ENCODE measurements at places on chromosomes 3 and 15.
A peak's percentile ranks its signal among the peaks of the same experiment; 100 is the strongest.

GRCh38 chr15:77015646-77016320 is 20.9 kb downstream of the PSTPIP1 start:
- DNase-seq = no peak

DNA sequence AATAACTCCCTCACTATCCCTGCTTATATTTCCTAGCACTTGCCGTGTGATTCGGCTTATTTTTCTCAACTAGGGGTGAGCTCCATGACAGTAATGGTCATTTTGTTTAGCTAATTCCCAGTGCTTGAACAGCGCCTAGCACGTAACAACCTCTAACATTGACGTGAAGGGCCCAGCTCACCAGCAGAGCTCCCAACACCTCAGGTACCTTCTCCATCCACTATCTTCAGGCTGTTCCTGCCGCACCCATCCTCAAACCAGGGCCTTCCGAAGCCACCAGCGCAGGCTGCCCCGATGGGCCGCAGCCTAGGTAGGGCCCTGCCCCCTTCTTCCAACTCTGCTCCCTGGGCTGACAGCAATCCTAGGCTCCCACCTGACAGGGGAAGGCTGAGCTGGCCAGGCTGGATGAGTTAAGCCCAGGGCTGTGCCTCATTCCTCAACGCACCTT is 751 bp upstream of the RPS17 start:
- DNase-seq = peak; percentile 14

DNA sequence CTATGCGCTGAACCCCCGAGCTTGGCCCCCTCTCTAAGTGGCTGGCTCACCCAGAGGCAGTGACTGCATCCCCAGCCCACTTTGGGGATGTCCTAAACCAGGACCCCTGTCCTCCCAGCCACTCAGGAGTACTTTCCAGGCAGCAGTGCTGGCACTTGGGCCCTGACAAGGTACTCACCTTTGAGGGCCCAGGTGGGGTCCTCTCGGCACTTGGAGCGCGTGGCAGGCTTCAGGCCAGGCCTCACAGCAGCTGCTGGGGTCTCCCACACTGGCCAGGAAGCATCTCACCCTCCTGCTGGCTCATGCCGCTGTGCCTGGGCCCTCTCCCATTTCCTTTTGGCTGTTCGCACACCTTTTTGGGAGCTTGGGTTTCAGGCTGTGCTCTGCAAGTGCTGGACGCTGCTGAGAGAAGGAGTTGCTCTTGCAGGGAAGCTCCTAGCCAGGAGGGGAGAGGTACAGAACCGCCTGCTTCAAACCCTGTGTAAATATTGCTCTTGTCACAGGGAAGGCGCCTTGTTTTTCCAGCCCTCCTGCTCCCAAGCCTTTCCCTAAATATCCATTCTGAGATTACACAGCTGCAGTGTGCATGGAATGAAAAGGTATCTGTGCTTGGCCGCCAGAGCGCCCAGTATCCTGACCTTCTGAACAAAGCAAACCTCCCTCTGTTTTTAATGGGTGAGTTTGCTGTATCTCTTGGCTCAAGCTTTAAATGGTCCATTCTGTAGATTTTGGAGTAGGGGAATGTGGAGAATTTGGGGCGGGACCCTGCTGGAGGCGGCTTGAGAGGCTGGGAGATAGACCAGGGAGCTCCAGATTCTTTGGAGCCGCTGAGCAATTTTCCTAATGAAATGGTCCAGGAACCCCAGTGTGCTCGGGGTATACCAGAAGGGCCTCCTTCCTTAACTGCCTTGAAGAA is 45.6 kb downstream of the DNASE1L3 start:
- DNase-seq = peak; percentile 78

DNA sequence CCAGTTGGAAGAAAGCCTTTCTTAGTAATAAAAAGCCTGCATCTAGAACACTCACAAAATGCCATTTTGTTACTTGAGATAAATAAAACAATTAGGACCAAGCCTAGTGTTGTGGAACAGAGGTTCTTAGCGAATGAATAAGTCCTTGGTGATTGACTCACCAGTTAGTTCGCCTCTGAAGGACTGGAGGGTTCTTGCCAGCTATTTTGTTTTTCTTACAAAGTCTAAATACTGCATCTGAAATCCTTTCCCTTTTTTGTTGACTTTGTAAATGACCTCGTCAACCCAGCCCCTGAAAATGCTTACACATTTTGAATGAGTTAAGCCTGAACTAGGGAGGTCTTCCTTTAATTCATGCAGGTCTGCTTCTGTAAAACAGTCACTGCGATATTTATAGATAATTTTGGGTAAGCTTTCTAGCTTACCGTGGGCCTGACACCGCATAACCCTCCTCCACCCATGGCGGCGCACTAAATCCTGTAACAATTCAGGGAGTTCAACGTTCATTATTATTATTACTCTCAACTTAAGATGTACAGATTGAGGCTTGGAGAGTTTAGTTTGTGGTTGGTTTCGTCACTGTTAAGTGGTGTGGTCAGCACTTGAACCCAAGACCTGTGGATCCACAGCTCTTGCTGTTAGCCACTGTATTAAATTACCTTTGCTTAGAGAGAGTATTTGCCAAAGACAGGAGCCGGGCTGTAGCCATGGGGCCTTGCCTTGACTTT is 45.0 kb upstream of the SACM1L start:
- DNase-seq = peak; percentile 79

GRCh38 chr3:113247675-113248458 is 36.5 kb downstream of the BOC start:
- DNase-seq = no peak

GRCh38 chr3:123627673-123628670 is 43.1 kb upstream of the HACD2 start:
- DNase-seq = no peak

GRCh38 chr3:176789281-176789705 is 408.0 kb downstream of the TBL1XR1 start:
- peak; percentile 12 for DNase-seq

DNA sequence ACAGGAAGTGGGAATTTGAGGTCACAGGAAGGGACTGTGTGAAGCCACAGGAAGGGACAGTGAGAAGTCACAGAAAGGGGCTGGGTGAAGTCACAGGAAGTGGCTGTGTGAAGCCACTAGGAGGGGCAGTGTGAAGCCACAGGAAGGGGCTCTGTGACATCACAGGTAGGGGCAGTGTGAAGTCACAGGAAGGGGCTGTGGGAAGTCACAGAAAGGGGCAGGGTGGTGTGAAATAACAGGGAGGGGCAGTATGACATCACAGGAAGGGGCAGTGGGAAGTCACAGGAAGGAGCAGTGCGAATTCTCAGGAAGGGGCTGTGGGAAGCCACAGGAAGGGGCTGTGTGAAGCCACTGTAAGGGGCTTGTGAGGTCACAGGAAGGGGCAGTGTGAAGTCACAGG is 35.8 kb downstream of the GASK1A start:
- no peak for DNase-seq

GRCh38 chr15:60908888-60909287 is 320.2 kb downstream of the RORA start:
- DNase-seq = no peak

DNA sequence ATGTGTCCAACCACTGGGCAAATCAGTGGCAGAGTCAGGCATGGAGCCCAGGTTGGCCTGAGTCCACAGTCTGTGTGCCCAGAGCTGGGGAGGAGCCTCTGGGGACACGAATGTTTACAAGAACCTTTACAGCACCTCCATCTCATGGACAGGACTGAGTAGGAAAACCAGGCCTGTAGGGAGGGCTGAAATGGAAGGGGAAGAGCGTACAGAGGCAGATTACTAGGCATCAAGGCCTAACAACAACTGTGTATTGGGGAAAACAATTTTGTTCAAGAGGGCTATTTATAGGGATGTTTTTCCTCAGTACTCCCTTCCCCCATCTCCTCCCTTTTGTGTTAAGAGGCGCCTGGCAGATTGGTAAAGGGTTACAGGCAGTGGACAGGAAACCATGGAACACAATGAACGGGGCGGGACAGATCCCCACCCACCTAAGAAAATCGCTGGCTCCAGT is 15.1 kb upstream of the ARHGAP31 start:
- DNase-seq = no peak

DNA sequence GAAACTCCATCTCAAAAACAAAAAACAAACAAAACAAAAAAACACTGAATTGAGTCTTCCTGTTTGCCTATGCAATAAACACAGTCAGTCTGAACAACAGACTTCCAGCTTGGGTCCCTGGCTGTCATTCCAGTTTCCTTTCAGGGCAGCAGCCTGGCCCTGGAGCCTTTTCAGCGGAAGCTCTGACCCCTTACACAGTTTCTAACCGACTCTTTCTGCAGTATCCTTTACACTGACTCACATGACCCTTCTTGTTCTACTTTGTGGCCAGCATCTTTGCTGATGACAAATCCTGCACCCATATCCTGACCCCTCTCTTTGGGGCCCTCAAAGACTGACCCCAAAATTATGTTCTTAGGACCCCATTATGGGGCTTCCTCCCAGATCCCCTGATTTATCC is 38.3 kb upstream of the INO80 start:
- no peak for DNase-seq

- no peak for DNase-seq
These were observed 163.2 kb downstream of the MAGI1 start for GRCh38 chr3:65875393-65876027.

GRCh38 chr15:66323312-66323928 is 30.1 kb downstream of the DIS3L start:
- no peak for DNase-seq

DNA sequence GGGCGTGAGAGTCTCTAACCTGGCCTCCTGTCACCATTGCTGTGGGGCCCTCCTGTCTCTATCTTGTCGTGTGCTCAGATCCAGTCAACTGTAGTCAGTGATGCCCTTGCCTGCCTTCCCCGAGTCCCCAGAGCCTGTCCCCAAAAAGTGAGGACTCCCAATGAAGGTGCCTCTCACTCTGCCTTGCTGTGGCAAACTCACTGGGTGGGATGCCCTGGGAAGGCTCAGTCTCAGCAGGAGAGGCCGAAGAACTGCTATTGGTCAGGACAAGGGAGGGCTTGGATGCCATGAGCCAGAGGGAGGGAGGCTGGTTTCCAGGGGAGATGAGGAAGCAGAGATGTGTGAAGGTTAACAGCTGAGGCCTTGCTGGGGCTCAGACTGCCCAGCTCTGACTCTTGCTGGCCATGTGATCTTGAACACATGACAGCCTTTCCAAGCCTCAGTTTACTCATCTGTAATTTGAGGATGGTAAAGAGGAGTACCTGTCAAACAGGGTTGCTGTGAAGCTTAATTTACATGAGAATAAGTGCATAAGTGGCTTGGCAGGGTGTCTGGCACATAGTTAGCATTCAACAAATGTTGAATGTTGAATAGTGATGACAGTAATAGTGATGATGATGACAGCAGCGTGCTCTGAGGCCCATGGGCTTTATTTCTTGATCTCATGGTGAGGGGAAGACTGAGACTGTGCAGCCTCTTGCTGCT is 8.2 kb downstream of the KY start:
- no peak for DNase-seq

- no peak for DNase-seq
These were observed 165.8 kb downstream of the GOLIM4 start for GRCh38 chr3:167929968-167930367.

GRCh38 chr3:17401912-17402311 is 340.5 kb downstream of the TBC1D5 start:
- no peak for DNase-seq

DNA sequence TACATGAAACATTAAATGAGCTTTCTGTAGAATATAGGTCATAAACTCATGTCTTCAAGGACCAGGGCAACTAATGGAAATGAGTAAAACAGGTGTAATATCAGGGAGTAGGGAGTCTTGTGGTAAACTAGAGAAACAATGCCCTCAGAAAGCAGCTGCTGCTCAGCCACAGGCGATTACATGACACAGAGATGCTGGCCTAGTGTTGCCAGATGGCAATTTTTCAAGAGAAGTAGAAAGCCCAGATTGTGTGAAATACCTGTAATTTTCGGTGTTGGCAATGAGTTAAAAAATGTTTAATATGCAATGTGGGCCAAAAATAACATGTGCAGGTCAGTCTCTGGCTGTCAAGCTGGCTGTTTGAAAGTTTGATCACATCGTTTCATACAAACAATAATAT is 23.4 kb downstream of the NCEH1 start:
- DNase-seq = peak; percentile 27

- peak; percentile 18 for DNase-seq
These were observed 62.9 kb downstream of the ADCY5 start for GRCh38 chr3:123385981-123386380.

GRCh38 chr3:46360907-46361306 is 7.0 kb downstream of the CCR2 start:
- DNase-seq = no peak

GRCh38 chr15:57283774-57284503 is 92.4 kb upstream of the CGNL1 start:
- no peak for DNase-seq

DNA sequence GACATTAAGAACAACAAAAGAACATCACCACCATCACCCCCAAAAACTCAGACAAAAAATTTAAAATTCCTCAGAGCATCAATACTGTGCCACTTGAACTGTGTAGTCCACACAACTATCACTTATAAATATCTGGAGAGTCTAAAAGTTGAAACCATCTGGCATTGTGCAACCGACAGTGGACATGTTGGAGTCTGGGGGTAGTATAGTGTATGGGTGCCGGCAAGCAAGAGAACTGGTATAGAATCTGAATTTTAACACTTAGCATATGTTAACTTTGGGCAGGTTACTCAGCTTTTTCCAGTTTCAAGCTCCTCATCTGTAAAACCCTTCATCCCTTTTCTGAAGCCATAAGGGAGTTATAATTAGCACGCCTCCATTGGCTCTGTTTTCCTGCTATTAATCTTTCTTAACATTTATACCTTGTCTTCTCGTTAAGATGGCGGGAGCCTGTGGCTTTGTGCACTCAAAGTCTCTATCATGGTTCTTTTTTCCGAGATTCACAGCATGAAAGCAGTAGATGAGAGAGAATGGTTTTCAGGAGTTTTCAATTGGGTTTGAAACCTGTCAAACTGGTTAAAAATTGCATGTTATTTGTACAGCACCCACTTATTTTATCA is 255.7 kb upstream of the TBL1XR1 start:
- no peak for DNase-seq

GRCh38 chr3:194485468-194485880 is 1.3 kb downstream of the ATP13A3 start:
- DNase-seq = peak; percentile 59

DNA sequence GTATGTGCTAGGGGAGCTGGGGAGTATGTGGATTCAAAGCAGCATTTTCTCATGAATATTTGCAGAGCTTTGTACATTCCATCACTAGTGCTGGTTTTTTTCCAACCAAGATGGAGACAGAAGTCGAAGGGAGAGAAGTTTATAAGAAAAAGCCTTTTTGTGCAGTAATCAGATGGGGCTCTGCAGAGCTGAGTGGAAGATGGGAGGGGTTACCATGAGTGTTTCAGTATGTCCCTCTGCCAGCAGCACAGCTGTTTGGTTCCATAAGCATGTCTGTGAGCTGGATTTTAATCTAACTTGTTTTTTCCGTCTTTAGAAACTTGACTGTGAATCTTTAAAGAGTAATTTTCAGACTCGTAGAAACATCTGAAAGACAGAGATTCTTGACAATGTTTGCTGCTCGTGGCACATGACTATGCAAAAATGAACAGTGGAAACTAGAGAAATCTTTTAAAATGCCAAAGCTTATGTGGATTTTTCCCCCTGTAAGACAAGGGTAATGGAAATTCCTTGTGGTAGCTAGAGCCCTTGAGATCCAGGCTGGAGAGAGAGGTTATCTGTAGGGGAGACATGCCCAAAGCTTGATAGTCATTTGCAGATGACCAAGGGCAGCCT is 20.3 kb downstream of the STARD9 start:
- DNase-seq = no peak

Measured in astrocyte (in vitro differentiated cells and primary cell).